NCI-H1048 (cell line): ENCODE measurements at places on chromosomes 6 and 20.

- DNase-seq, result no peak
These were observed 477.0 kb upstream of the CHD6 start for GRCh38 chr20:42095221-42095620.

- DNase-seq, result no peak
These were observed 166.7 kb upstream of the LRFN2 start for GRCh38 chr6:40753675-40754448.

DNA sequence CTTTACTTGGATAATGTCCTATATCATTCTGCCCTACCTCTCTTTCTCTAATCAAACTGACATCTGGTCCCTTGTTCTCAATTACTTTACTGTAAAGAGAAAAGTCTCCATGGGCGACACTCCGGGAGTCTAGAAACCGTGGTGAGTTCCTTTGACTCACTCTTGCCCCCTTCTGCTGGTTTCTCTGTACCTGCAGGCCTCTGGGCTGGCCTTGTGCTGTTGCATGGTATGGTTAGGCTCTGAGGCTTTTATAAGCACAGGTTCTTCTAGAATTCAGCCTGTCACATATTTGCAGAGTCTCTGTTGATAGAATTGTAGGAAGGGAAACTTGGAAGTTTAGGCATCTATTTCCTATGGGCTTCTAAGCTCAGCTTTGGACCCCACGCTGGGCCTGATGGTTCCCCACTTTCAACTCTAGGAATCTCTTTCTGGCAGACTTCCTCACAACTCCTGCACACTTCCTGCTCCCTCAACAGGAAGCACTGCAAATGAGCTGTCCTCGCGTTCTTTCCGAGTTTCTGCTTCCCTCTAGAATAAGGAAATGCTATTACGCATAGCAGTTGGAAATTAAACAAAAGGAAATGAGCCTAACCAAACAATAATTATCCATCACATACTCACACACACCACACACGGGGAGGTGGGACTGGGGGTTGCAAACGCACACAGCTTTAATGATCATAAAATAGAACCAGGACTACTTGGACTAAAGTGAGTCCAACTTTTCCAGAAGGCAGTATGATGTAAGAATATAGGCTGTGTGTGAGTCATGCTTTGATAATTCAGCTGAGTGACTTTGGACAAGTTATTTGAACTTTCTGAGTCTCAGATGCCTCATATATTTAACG, 683.3 kb downstream of the QKI start:
- no peak for DNase-seq

DNA sequence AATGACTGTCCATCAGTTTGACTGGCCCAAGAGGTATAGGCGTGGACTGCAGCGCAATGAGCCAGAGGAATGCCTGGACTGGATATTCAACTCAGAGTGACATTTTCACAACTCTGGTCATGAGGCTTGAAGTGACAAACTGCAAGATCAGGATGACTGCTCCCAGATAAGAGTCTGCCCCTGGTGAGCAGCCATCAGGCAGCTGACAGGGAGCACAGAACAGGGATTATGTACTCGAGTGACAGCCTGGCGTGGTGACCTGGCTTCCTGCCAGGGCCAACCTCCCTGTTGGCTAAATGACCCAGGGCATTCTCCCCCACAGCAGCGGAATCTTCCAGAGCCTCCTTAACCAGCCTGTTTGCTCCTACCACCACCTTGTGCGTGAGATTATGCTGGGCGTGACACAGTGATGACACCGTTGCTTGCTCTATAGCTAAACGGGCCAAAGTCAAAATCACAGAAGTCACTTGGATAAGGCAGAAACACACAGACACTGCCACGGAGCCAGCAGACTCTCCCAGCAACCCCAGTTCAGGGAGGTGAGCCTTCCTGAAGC, 209.1 kb upstream of the JARID2 start:
- no peak for DNase-seq

GRCh38 chr6:81128671-81129070, 623.8 kb downstream of the TENT5A start:
- DNase-seq, result no peak

DNA sequence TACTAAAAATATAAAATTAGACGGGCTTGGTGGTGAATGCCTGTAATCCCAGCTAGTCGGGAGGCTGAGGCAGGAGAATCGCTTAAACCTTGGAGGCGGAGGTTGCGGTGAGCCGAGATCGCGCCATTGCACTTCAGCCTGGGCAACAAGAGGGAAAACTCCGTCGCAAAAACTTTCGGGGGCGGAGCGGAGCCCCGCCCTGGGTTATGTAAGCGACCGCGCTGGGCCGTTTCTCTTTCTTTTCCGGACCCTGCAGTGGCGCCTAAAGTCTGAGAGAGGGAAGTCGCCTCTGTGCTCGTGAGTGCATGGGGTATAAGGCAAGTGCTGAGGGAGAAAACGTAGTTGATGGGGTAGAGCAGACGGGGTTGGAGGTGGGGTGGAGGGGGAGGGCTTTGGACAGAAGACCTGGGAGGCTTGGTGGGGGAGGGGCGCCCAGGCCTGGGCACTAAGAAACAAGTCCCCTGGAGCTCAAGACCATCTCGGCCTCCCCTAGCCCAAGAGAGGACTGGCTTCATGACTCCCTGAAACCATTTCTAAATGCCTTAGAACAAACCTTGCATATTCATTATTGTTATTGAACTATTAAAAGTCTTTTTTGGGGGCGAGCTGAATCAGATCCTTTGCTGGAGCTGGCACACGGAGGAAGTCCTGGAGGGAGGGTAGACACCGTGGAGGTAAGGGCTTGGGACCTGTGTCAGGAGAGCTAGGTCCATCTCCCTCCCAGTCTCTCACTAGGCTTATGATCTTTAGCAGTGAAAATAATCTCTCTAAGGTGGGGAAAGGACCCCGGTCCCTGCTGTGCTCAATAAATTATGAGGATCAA, 2.7 kb upstream of the MICA start:
- DNase-seq, result no peak

DNA sequence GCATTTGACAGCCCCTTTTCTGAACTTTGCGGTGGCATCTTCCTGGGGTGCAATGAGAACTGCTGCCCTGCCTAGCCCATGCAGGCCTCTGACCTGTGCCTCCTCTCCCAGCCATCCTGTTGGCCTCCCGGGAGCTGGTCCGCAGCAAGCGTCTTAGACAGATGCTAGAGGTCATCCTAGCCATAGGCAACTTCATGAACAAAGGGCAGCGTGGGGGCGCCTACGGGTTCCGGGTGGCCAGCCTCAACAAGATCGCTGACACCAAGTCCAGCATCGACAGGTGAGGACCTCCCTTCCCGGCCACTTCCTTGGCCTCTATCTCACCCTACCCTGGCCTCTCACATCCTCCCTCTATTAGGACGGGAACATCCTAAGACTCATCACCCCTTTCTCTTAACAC, 37.6 kb downstream of the MOCS1 start:
- no peak for DNase-seq

- DNase-seq, result no peak
These were observed 89.9 kb downstream of the CDS2 start for GRCh38 chr20:5216663-5217062.

GRCh38 chr6:43221046-43221972, 8.0 kb downstream of the DNPH1 start:
- DNase-seq, result no peak

DNA sequence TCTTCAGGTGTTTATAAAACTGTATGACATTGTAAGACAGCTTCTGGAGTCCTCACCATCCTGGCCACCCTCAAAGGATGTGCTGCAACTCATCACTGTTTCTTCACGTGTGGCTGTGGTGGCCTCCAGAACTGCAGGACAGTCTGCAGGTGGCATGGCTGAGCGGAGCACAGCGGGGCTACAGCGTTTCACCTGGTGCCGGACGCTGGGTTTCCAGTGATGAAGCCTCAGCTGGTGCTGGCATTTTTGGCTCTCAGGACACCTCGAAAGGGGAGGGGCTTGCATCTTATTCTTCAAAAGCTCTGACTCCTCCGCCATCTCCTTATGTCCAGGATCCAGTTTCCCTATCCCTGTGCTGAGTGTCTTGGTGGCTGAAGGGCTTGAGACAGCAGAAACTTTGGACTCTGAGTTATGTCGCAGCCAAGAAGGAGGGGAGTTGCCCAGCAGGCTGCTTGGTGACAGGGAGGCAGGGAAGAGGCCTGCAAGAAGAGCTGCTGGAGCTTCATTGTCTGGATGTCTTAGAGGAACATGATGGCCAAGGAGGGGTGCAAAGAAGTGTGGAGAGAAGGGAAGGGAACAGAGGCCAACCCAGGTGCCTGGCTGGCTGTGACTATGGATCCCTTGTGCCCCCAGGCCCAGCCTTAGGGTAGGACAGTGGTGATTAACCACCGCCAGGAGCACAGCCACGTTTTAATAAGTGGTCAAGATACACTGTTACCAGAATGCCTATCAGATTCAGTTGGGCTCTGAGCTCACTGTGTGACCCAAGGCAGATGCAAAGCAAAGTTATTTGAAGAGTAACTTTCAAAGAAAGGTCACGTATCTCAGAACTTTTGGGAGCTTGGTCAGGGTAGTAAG, 58.7 kb downstream of the GTF2H5 start:
- no peak for DNase-seq

DNA sequence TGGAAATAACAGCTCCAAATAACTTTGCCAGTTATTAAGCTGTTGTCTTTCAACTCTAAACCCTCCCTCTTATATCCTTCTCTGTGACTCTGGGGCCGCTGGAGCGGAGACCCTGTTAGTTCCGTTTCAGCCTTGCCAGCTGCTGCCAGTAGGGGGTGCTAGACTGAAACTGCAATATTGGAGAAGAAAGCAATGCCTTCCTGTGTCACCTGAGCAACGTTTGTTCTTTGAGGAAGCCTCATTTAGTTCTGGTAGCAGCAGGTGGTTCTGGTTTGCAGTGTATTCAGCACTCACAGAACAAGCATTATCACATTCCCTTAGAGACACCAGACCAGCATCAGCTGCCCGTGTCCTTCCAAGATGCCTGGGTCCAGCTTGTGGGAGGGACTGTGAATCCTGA, 22.9 kb upstream of the JAG1 start:
- DNase-seq, result no peak

GRCh38 chr20:41171736-41172295, 34.5 kb downstream of the PLCG1 start:
- DNase-seq, result no peak

DNA sequence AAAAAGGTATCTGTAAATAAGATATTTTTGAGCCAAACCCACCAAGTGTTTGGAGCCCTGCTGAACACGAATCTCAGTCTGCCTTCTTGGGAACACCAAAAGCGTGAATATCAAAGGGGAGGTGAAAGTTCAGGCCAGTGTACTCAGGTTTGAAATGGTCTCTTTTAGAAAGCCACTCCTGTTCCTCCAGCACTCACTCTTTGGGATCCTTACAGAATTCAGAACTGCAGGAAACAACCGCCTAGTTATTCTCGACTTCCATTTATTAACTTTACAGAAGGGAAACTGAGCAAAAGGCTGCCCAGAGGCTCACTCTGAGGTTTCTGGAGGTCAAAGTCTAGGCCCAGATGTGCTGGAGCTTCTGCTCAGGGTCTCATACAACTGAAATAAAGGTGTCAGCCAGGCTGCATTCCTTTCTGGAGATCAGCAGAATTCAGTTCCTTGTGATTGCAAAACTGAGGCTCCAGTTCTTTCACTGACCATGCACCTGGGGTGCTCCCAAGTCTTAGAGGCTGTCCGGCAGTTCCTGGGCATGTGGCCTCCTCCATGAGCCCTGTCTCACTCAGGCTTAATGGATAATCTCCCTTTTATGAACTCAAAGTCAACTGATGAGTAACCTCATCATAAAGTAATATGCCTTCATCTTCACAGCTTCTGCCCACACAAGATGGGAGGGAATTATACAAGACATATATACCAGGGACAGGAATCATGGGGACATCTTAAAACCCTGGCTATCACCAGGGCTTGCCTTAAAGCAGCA, 65.5 kb upstream of the TNFAIP3 start:
- no peak for DNase-seq

- DNase-seq, result no peak
These were observed 24.3 kb upstream of the ZNF217 start for GRCh38 chr20:53617791-53618489.

DNA sequence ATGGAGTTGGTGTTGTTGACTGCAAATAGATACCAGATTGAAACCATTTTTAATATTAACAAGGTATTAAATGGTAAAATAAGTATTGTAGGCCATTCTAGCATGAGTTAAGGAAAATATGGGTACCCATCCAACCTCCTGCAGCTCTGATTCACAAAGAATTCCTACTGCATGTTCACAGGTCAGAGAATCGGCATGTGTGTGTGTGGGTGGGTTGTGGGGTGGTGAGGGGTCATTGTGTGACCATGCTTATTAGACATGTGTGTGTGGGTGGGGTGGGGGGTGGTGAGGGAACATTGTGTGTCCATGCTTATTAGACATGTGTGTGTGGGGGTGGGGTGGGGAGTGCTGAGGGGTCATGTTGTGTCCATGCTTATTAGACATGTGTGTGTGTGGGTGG, 3.2 kb downstream of the IYD start:
- no peak for DNase-seq

DNA sequence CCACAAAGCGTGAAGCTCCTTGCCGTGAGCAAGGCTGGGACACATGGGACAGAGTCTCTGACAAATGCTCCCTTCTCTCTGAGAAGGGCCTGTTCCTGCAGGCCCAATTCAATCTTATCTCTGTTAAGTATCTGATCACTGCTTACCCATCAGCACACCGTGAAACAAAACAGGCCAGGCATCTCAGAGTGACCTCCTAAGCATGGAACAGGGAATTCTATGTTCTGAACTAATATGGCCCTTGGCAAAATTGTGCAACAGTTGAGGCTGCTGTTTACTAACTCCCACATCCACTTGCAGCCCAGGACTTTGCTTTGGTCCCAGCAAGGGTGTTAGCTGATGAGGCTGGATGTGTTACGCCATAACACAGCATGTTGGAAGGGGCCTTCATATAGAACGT, 79.2 kb downstream of the GCLC start:
- no peak for DNase-seq

DNA sequence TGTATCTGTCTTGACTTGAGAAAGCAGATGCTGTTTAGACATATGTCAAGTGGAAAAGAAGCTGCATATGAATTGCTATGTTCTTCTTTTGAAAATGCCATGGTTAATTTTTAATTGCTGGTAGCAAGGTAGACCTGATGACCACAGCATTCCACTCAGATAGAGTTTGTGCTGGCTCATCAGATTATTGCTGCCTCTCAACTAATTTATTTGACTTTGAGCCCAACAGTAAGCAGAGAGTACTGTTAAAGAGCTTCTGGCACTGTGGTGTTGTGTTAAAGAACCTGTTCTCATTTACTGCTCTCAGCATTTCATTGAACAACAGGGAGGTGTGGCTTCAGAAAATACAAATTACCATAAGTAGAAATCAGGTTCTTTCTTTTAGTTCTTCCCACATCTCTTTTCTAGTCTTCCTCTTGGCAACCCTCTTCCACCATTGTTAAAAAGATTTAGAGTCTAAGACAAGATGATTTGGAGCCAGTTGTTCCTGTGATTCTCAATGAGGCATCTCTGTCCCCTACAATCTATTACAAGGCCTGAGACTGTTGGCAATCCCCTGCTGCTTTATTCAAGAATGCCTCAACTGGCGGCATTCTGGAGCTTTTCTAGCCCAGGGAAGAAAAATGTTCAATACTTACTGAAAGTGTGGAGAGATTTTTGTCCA, 967.6 kb upstream of the GJE1 start:
- DNase-seq, result no peak

DNA sequence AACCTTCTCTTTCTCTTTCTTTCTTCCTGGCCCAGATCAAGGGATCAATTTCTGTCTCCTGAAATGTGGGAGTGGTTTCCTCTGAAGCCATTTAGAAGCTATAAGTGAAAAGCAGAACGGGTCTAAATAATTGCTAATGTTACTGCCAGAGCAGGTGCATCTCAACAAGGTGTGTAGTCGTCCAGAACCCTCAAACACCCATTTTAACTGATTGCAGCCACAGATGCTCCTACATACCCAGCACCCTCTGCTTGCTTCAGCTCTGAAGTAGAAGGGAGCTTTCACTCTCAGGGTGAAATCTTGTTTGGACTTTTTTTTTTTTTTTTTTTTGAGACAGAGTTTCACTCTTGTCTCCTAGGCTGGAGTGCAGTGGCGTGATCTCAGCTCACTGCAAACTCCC, 592.1 kb upstream of the ARID1B start:
- DNase-seq, result no peak
